ENCODE measurements at places on chromosomes 11 and 22.

GRCh38 chr11:43852057-43852636 is 28.5 kb upstream of the ALKBH3 start:
- no peak overlapping the region for H3K4me3 ChIP-seq
- H3K27ac ChIP-seq = no peak overlapping the region
- peaks cover 9% of the 10 kb centered on the region for H3K36me3 ChIP-seq

GRCh38 chr11:6736495-6737121 is 35.2 kb downstream of the OR2AG2 start:
- no peak overlapping the region for H3K4me3 ChIP-seq
- no peaks in the 10 kb centered on the region for H3K4me1 ChIP-seq
- H3K27me3 ChIP-seq = peaks cover 46% of the 10 kb centered on the region

- H3K36me3 ChIP-seq = no peaks in the 10 kb centered on the region
- no peaks in the 10 kb centered on the region for H3K27me3 ChIP-seq
- no peak for DNase-seq
- peaks cover 4% of the 10 kb centered on the region for H3K4me1 ChIP-seq
- no peak overlapping the region for H3K4me3 ChIP-seq
Observed at GRCh38 chr11:125468852-125469251, 27.2 kb downstream of the FEZ1 start.

DNA sequence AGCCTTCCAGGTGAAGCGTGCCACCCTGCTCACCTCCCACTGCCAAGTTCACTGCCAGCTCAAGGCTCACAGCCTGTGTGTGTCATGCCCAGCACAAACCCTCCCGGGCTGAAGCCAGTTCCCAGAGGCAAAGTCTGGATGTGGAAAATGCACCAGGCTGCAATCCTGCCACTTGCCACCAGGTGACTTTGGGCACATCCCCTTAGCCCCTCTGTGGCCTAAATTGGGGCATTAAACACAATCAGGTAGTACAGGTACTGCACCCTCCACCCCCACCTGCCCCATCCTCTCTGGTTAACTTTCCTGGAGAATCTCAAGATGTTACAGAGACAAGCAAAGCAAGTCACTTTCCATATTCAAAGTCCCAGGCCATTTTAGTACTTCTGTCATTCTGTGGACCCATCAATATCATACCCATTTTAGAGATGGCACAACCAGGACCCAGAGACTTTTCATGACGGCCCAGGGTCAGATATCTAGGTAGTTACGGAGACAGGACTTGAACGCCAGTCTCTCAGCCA is 1.8 kb upstream of the RASD2 start:
- H3K27me3 ChIP-seq = no peaks in the 10 kb centered on the region
- peak; percentile 33 for DNase-seq
- no peak overlapping the region for H3K27ac ChIP-seq
- no peaks in the 10 kb centered on the region for H3K36me3 ChIP-seq

GRCh38 chr11:133968300-133968699 is 11.5 kb upstream of the IGSF9B start:
- H3K36me3 ChIP-seq = no peaks in the 10 kb centered on the region
- no peak for DNase-seq
- no peak overlapping the region for H3K4me3 ChIP-seq
- no peak overlapping the region for H3K27ac ChIP-seq

Measured in HCT116 (cell line).